ENCODE measurements at places on chromosomes 2 and 18.

DNA sequence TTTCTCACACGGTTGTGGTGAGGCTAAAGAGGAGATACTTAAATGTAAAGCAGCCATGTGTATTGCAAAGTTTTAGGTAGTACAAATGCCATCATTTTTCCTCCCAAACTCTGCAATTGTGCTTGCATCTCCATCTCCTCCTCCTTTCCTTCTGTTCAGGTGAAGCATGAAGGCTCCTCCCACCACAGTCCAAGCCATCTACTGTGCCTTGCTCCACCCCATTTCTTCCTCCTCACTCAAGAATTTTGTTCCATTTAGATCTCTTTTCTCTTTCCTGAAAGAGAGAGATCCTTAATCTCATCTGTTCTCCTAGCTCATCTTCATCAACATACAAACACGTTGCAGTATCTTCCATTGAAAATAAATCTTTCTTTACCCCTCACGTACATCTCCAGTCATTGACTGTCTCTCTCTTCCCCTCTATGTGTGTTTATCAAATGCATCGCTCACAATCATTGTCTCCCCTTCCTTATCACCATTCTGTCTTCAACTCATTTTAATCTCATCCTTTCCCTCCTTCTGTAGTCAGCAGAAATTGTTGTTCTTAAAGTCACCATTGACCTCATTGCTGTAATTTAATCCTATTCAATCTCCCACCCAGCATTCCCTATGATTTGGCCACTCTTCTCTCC, 392.1 kb downstream of the RAD51AP2 start:
- DNase-seq, result no peak

- no peak for DNase-seq
These were observed 46.2 kb downstream of the BCL2 start for GRCh38 chr18:63273222-63273927.

GRCh38 chr2:20986024-20986939, 57.6 kb downstream of the APOB start:
- no peak for DNase-seq

GRCh38 chr2:71833855-71834560, 313.7 kb downstream of the CYP26B1 start:
- DNase-seq, result no peak

DNA sequence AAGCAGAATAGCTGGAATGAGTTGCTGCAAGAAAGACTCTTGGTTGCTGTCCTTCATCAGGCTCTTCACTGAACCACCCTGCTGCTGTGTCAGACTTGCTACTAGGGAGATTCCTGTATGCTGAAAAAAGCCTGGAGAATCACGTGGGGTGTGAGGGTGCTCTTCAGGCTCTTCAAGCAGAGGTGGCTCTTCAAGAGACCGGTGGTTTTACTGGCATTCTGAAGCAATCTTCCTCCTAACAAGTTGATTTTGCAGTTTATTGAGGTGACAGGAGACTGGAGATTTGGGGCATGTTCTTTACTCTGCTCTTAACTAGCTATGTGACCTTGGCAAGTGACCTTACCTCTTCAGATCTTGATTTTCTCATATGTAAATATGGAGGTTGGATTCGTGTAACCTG, 14.1 kb downstream of the TMEM178A start:
- no peak for DNase-seq

DNA sequence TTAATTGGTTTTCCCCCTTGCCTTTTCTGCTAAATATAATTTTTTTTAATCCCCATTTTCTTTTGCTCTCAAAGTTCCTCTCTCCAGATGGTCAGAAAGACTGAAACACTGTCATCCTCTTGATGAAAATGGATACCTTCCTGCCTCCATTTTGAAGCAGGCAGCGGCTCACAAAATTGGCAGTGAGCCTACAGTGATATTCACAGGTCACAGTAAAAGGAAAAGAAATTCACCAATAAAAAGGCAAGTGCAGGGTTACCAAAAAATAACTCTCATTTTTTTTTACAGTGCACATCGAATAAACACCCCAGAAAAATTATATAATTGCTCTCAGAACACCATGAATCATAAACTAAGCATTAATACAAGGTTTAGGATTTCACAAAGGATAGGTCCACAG, 307.5 kb downstream of the TCF4 start:
- DNase-seq, result no peak

- no peak for DNase-seq
These were observed 99.0 kb downstream of the CPS1 start for GRCh38 chr2:210655229-210655975.

DNA sequence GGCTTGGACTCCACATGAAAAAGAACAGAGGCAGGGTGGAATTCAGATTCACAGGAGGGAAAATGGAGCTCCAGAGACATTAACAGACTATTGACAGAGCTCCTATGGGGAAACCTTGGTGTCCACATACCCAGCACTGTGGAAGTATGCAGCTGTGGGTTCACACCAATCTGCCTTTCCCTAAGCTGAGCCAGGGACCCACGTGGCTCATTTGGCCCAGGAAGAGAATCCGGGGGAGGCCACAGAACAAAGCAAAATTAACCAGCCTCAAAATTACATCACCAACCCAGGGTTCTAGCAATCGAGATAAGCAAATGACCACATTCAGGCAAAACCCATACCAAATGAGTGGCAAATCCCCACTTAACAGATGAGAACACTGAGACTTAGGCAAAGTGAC, 105.8 kb upstream of the TWIST2 start:
- no peak for DNase-seq

GRCh38 chr2:84832772-84833461, 48.0 kb downstream of the TRABD2A start:
- peak; percentile 55 for DNase-seq

- DNase-seq, result no peak
These were observed 61.7 kb upstream of the MYL1 start for GRCh38 chr2:210376694-210377093.

DNA sequence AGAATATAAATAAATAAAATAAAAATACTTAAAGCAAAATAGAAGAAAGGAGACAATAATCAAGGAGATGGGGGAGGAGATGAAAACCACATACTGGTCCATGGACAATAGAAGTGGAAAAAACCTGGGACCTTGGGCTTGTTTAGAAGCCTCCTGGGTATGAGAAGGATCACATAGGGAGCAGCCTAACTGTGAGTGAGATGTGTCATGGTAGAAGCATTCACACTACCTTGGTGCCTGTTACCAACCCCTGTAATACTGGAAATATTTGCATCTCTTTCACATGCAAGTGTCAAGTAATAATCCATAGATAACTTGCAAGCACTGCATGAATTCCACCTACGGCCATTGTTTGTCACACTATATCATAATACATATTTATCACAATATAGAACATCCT, 23.2 kb upstream of the RNF103 start:
- DNase-seq, result no peak

GRCh38 chr2:21163213-21163612, 39.4 kb downstream of the TDRD15 start:
- no peak for DNase-seq

DNA sequence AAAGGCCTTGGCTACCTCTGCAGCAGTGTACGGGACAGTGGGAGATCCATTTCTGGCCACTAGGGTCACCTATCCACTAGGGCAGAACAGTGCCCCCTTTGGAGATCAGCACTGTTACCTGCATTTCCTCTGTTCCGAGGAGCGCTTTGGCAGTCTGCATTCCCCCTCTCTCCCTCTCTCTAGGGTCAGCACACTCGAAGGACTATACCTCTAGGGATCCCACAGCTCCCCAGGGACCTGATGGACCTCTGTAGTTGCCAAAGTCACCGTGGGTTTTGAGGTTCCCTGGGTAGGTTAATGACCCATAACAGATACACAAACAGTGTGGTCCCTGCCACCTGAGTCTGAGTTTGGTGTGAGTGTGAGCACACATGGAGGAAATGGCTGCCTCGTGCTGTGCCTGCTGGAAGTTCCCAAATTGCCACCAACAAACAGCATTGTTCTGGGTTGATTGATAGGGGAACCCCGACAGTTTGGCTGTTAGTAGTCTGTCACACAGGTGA, 99.8 kb upstream of the VWC2L start:
- DNase-seq, result peak; percentile 9

GRCh38 chr2:190904640-190905261, 24.1 kb downstream of the GLS start:
- DNase-seq, result no peak

DNA sequence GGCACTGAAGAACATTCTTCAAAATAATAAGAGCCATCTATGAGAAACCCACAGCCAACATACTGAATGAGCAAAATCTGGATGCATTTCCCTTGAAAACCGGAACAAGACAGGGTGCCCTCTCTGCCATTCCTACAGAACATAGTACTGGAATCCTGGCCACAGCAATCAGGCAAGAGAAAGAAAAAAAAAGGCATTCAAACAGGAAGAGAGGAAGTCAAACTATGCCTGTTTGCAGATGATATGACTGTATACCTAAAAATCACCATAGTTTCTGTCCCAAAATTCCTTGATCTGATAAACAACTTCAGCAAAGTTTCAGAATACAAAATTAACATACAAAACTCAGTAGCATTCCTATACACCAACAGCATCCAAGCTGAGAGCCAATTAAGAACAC, 119.5 kb upstream of the PARD3B start:
- DNase-seq, result no peak

DNA sequence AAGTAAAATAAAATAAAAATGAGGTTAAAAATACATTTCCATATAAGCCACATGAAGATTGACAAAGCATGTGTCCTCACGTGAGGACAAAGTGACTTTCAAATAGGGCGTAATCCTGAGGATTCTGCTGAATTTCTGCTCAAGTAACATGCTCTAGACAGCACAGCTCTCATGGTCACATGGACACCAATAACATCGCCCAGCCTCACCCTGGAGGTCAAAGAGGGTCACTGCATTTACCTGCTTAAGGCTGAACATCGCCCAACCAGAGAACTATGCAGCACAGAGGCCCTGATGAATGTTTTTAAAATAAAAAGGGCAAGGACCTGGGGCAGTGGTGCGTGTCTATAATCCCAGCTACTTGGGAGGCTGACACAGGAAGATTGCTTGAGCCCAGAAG, 30.2 kb downstream of the TGFBRAP1 start:
- DNase-seq, result peak; percentile 47

DNA sequence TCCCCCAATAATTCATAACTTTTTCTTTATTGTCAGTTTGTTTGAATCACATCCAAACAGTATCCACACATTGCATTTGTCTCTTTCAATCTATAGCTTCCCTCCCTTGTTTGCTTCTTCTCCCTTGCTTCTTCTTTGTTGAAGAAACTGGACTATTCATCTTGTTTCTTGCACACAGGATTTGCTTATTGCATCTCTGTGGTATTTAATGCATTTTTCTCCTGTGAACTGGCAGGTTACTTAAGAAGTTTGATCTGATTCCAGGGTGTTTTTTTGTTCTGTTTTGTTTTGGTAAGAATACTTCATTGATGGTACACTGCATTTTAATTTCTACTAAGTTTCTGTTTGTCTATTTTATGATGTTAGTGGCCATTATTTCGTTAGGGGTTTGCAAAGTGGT, 166.8 kb downstream of the CAMKMT start:
- DNase-seq, result no peak

DNA sequence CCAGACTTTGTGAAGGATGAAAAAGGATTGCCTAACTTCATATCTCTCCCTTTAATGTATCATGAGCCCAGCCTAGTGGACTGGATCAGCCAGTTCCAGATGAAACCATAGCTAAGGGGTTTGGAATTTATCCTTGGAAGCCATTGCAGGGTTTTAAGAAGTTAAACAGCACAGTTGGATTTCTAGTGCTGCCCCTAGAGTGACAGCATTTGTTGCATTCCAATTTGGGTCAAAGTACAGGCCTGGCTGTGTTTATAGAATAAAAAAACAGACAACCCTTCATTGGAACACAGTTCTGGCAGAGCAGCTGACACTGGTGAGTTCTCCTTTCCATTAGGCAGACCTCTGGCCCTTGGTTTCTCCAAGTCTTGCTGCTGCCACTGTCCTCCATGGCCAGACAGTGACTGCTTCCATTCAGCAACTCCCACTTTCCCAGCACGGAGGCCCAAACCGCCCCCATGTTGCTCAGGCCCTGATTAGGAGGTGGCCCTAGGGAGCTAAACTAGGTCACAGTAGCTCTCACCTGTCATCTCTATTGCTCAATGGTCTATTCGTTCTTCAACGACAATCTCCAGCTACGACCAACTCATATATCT, 8.0 kb downstream of the GPR39 start:
- no peak for DNase-seq

DNA sequence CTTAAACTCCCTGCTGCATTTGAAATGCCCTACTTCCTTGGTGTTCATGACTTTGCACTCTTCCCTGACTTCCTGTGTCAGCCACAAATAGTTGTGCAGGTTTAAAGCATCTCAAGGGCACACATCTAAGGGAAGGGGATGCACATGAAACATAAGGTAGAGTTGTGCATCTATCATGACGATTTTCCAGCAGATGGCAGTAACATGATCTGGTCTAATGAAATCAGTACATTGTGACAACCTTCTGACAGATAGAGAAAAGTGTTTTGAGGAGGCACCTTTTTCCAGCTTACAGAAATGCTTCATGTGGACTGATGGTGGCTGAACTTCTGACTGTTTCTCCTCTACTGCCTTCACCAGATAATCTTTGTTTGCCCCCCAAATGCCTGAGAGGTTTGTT, 238.9 kb downstream of the XIRP2 start:
- DNase-seq, result peak; percentile 62

- DNase-seq, result no peak
These were observed 202.2 kb downstream of the TNS1 start for GRCh38 chr2:217800433-217801114.

DNA sequence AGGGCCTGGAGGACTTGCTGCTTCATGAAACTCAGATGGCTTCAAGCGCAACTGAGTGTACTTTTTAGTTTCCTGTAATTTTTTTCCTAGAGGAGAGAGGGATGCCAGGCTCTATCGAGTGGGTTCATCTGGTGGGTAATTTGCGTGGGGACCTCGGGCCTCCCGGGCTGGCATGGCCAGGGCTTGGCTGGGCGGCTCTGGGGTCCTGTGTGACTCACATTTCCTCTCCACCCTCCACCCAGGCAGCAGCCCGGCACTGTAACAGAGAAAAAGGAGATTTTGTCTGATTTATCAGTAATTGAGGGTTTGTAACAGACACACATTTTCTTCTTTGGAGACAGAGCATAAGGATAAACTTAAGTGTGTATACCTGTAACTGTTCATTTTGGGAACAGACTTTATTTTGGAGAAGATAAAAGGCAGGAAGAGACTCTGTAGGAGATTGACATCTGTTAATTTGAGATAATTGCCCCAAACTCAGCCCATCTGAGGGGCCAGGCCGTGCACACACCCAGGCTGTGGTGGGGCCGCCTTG, 64.3 kb downstream of the NFATC1 start:
- DNase-seq, result peak; percentile 85

DNA sequence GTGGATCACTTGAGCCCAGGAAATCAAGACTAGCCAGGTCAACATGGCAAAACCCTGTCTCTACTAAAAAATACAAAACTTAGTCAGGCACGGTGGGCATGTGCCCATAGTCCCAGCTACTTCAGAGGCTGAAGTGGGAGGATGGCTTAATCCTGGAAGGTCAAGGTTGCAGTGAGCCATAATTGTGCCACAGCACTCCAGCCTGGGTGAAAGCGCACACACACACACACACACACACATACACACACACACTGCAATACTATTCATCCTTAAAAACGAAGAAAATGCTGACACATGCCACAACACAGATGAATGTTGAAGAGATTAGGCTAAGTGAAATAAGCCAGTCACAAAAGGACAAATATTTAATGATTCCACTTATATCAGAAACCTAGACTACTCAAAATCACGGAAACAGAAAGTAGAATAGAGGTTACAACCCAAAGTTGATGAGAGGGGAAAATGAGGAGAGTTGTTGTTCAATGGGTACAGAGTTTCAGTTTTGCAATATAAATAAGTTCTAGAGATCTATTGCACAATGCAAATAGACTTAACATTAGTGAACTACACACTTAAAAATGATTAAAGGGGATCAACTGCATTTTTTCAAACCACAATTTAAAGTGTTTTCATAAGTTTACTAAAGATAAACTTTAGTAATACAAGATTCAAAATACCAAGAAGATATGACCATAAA, 114.5 kb downstream of the USP34 start:
- DNase-seq, result peak; percentile 33
